ENCODE measurements at places on chromosomes 5 and 9.

GRCh38 chr5:143957455-143957854 is 145.5 kb downstream of the HMHB1 start:
- no peak for DNase-seq

GRCh38 chr5:158264264-158264663 is 405.3 kb upstream of the CLINT1 start:
- no peak for DNase-seq

DNA sequence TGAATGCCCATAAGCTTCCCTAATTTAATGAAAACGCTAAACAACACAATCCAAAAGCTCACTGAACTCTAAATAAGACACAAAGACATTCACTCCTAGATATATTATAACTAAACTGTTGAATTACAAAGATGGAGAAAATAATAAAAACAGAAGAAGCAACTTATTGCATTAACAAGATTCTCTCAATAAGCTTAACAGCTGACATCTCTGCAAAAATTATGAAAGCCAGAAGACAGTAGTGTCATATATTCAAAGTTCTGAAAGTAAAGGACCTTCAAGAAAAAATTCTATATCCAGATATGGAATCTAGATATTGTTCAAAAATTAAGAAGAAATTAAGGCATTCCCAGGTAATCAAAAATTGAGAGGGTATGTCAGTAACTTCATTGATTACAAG is 957.8 kb upstream of the TYRP1 start:
- no peak for DNase-seq

DNA sequence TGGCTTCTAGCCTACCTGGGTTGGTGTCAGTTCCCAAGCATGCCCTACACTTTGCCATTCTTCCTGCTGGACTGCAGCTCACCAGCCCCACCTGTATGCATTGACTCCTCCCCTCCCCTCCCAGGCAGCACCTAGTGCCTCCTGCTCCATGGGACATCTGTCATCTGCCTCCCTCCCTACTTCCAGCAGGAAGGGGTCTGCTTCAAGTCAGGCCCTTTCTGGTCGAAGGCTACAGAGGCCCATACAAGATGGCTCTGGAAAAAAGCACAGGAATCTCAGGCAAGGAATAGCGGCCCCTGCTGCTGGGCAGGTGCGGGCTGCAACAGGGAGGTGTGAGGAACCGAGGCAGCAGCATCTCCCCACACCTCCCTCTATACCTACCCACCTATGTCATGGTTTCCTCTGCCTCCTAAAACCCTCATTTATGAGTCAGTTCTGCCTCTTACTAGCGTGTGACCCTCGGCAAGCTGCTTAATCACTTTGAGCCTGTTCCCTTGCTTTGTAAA is 19.7 kb downstream of the WWC1 start:
- no peak for DNase-seq

DNA sequence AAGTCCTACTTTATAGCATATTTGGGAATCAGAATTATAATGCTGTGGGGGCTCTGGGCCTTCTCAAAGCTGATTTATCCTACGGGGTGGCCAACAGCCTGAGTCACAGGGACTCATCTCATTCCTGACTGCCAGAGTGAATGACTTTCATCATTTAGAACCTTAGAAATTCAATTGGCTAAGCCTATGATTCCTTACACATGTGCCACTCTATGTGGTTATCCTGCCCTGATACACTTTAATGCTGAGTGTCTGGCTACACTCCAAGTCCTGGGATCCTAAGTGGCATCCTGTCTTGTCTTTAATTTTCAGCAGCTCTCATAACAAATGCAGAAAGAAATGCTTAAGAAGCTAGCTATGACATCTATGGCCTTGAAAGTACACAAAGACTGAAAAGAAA is 75.2 kb upstream of the FREM1 start:
- DNase-seq = no peak

GRCh38 chr5:175895686-175896102 is 24.3 kb downstream of the CPLX2 start:
- no peak for DNase-seq

GRCh38 chr5:126628102-126628501 is 27.4 kb downstream of the PHAX start:
- no peak for DNase-seq
